NCI-H1436 treated with DMSO at 0.1 percent for 48 hours (cell line): ENCODE measurements at places on chromosomes 12 and 14.

GRCh38 chr14:49189375-49189774 lies 396.8 kb downstream of the RPS29 start:
- no peak for DNase-seq

- DNase-seq, result no peak
Observed at GRCh38 chr12:6941782-6942181, 1.8 kb upstream of the RNU7-1 start.

DNA sequence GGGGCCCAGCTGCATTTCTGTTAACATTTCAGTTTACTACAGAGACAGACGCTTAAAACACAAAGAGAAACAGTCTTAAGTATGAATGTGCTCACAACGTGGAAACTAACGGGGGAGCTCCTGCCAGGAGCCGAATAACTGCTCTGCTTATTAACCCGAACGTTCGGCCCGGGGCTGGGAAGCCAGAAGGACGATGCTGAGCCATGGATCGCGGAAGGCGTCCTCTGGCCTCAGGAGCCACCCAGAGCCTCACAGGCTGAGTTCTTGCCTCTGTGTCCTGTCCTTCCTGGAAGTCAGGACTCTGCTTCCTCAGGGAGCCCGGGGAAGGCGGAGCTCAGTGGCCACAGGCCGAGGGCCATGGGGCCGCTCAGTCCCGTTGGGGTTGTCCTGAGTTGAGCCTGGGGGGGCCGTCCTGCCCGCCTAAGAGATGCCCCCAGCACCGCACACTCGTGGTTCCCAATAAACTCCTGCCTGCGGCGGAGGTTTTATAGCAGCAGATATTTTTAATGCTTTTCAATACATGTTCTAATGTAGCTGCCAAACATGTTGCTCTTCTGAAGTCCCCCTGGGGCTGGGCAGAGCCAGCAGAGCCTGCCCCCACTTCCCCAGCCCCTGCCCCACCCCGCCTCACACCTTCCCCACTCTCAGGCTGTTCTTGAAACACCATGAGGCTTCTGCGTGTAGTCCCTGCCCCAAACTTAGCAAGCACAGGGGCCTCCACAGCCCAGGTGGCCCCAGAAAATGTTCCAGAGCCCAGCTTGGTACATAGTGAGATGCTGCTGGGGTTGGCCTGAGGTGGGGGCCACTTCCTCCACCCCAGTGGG lies 3.4 kb upstream of the TEX22 start:
- no peak for DNase-seq

DNA sequence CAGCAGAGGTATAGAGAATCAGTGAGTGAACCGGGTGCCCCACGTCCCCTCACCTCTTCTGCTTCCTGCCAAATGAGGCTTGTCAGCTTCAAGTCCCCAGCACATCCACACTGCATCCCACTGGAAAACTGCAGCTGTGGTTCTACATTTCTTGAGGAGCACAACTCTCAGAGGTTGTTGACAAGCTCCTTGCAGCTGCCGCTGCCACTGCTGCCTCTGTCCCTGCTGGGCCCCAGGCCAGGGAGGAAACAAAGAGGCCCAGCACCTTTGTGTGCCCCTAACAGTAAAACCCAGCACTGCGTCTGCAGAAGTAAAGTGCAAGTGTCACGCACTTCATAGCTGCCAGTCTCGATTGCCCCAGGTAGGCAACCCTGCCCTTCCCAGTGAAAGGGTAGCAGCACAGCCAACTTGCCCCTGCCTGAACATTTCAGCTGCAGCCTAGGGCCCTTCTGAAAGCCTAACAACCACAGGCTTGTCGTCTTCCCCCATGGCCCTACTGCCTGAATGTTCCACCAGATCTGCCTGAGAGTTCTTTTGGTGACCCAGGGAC lies 1162.1 kb upstream of the USP15 start:
- no peak for DNase-seq

- DNase-seq, result no peak
Observed at GRCh38 chr14:35883677-35884293, 57.6 kb downstream of the BRMS1L start.

DNA sequence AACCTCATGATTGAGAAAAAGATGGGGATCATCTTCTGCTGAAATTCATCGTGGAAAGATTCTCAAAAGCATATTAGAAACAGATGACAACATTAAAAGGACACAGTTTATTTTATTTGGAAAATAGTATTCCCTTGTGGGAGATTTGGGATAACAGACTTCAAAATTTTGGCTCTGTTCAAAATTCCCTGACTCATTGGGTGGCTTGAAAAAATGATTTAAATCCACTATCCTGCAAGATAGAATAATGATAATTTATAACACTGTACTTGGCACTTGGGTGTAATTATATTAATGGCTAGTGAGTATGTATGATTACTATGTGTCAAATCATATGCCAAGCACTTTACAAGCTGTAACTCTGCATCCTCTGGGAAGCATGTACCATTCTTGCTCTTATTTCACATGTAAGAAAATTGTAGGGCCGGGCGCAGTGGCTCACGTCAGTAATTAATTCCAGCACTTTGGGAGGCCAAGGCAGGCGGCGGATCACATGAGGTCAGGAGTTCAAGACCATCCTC lies 128.8 kb downstream of the LMNTD1 start:
- no peak for DNase-seq

GRCh38 chr14:52119030-52119429 lies 50.2 kb upstream of the NID2 start:
- no peak for DNase-seq

DNA sequence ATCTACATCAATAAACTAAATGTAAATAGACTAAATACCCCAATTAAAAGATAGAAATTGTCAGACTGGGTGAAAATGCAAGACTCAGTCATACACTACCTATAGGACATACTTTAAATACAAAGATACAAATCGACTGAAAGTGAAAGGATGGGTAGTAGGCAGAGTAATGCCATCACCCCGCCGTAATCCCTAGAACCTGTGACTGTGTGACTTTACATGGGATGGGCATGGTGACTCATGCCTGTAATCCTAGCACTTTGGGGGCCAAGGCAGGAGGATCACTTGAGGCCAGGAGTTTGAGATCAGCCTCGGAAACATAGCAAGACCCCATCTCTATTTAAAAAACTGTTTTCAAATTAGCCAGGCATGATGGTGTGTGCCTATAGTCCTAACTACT lies 2.6 kb upstream of the EVL start:
- no peak for DNase-seq

DNA sequence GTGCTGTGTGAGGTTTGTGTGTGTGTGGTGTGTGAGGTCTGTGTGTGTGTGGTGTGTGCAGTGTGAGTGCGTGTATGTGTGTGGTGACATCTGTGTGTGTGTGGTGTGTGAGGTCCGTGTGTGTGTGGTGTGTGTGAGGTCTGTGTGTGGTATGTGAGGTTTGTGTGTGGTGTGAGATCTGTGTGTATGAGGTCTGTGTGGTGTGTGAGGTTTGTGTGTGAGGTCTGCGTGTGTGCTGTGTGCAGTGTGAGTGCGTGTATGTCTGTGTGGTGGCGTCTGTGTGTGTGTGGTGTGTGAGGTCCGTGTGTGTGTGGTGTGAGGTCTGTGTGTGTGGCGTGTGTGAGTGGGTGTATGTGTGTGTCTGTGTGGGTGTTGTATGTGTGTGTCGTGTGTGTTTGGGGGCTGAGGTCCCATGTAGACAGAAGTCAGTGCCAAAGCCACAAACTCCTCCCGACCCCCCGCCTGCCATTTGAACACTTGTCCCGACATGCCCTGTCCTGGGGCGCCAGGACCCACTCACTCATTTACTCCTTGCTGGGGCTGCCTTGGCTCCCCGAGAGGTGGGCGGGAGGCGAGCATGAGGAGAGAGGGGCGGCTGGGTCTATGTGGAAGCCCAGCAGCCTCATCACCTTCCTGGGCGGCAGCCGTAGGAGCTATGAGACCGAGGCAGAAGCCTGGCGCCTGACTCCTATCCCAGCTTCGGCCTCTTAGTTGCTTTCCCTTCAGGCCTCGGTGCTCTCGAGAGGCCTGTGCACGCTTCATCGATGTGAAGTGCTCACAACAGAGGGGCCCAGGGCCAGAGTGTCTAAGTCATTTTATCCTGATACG lies 20.5 kb downstream of the RILPL1 start:
- DNase-seq, result no peak

DNA sequence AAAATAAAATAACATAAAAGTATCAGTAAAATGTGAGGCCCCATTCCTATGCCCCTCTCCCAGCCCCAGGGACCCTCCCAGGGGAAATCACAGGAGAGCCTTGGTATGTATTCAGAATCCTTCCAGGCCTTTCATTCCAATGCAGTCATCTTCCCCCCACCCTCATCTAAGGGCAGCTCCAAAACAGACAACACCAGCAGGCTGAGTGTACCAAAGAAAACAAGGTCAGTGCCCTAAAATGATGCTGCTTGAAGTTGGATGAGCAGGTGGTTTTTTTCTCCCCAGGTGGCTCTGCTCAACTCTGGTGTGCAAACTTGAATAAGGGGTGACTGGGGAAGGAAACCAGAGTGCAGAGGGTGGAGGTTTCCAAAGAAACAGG lies 56.2 kb downstream of the TSPAN9 start:
- no peak for DNase-seq
